ENCODE measurements at places on chromosomes 7 and 10.

DNA sequence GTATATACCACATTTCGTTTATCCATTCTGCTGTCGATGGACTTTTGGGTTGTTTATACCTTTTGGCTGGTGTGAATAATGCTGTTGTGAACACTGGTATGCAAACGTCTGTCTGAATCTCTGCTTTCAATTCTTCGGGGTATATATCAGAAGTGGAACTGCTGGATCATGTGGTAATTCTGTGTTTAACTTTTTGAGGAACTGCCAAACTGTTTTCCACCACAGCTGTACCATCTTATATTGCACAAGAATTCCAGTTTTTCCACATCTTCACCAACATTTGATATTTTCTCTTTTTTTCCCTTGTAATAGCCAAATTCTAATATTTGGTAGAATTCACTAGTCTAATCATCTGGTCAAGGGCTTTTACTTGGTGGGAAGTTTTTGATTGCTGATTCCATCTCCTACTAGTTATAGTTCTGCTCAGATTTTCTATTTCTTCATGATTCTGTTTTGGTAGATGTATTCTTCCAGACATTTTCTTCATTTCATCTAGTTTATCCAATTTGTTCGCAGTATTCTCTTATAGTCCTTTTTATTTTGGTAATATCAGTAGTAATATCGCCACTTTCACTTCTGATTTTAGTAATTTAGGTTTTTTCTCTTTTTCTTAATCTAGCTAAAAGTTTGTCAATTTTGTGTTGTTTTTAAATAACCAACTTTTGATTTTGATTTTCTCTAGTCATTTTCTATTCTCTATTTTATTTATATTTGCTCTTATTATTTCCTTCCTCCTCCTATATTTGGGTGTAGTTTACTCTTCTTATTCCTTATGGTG, 271.2 kb downstream of the ZEB1 start:
- no peak for DNase-seq

- no peak for DNase-seq
These were observed 311.2 kb downstream of the RNLS start for GRCh38 chr10:88271761-88272543.

- no peak for DNase-seq
These were observed 71.7 kb upstream of the ADAM12 start for GRCh38 chr10:126459878-126460481.

GRCh38 chr10:42149027-42149700, 489.2 kb downstream of the ZNF33B start:
- no peak for DNase-seq

DNA sequence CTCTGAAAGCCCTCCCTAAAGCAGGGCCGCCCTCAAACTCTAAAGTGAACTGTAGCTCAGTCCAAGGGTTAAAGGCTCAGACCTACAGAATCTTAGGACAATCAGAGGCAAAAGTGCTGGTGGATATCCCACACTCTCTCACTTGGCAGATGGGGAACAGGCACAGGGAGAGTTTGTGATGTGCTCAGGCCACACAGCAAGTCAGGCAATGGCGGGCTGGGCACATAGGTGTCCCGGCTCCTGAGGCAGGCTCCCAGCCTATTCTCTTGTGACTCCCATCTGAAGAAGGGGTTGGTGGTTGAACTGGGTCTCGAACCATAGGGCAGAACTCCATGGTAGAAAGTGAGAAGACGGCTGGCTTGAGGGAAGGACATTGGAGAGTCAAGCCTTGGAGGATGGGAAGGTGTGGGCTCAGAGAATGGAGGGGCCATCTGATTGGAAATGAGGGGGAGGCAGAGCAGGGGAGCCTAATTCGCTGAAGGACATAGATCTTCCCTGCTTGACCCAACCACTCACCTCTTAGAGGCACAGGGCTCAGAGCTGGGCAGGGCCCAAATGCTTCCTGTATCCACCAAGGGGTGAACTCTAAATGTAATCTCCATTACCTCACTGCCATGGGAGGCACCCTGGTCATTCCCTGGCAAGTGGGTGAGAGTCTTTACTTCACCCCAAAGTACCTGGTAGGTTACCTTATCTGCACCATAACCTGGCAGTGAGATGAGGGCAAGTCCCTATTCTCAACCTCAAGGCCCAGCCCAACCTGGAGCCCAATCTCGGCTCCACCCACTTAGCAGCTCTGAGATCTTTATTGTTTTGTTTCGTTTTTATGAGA, 4.9 kb upstream of the ZMIZ1 start:
- no peak for DNase-seq

All from stimulated activated CD8-positive, alpha-beta memory T cell treated with anti-CD3 and anti-CD28 coated beads, Interleukin-15, amount 100 ng/mL, for 4 hours (primary cell).